Dorsolateral prefrontal cortex (tissue), 122 donors: ENCODE measurements at places on chromosomes 6 and 20.

GRCh38 chr6:7047966-7048365 is 59.8 kb upstream of the RREB1 start:
- DNase-seq, result no peak

- DNase-seq, result no peak
Observed at GRCh38 chr6:19830171-19830570, 7.0 kb upstream of the ID4 start.

GRCh38 chr6:18392346-18392877 is 5.3 kb downstream of the RNF144B start:
- no peak for DNase-seq

DNA sequence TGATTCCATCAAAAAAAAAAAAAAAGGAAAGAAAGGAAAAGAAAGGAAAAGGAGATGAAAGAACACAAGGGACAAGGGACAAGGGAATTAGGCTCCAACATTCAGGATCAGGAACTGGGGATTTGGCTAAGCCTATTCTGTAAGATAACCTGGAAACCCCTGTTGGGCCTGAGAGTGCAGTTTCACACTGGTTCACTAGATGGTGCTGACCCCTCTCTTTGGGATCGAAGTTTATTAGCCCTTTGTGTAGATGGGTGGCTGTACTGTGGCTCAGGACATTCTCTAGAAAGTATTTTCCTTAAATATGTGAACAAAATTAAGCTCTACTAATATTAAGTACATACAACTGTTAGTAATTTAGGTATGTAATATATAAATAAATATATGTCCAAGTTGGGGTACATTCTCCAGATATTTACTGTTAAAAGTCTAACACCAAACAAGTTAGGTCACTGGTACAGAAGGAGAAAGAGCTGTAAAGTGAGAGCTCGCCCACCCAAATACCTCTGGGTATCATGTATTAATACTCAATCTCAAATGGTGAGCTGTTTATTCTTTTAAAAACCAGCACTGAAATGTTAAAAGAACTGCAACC is 6.3 kb downstream of the OR2A4 start:
- DNase-seq, result peak; percentile 48

DNA sequence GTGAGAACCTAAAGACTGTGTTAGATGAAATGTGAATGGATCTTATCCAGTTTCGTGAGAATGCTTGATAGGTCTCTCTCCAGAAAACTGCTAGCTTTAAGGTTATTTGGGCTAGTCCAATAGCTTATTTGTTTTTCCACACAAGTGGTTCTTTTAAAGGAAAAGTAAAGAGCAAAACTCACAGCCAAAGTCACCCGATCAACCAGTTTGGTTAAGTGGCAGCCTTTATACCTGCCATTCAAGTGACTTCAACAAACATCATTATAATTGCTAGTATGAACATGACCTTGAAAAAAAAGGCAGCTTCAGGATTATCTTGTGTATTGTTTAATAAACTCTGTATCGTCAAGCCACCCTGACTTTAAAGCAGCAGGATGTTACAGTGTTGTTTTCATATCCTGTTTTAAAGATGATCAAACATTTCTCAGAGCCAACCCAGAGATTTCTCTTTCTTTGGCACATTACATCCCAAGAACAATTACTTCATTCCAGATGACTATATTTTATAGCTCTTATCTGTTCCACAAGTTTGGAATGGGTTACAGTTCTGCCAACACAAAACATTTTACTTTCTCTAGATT is 253.4 kb downstream of the EPHA7 start:
- DNase-seq, result no peak

DNA sequence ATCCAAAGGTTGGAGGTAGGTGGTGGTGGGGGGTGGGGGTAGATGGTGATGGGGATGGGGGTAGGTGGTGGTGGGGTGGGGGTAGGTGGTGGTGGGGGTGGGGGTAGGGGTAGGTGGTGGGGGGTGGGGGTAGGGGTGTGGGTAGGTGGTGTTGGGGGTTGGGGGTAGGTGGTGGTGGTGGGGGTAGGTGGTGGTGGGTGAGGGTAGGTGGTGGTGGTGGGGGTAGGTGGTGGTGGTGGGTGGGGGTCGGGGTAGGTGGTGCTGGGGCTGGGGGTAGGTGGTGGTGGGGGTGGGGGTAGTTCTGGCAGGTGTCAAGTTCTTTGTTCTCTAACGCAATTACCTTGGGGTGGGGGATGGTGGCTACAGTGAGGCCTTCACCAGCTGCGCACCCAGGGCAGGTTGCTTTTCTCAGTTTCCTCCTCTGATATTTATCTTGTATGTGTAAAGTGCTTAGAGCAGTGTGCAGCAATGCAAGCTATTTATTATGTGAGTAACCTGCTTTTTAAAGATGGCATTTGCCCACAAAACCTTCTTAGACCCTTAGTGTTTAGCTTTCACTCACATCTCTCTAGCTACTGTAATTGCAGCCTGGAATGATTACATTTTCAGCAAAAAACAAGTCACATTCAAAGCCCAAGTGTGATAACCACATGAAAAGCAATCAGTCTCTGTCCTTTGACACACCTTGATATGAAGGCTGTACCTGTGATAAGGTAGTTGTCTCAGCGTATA is 8.2 kb upstream of the CCDC167 start:
- no peak for DNase-seq

DNA sequence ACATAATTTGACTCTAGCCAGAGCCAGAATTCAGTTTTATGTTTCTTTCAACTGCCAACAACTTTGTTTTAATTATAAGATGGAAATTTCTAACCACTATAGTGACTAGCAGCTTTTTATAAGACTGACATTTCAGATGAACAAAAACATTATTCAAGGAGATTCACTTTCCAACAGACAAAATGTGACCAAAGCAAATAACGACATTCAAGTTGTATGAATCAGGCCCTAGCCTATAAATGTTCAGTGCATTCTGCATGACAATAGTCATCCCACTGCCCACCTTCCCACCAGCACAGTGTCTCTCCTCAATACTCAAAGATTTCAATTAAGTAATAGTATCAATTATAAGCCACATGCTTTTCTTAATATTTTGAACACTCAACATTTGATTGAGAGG is 200.7 kb downstream of the KHDC1L start:
- no peak for DNase-seq

DNA sequence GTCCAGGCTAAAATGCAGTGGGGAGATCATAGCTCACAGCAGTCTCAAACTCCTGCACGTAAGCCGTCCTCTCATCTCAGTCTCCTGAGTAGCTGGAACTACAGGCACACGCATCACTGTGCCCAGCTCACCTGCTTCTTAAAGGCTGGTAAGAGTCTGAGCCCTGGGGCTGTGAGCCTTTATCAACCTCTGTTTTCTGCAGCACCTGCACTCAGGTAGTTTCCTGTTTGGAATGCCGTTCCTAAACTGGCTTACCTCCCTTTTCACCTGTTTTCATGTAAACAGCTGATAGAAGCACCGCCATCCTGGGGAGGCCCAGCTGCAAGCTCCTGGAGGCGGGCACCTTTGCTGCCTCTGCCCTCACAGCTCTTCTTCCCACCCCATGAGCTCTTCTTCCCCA is 45.4 kb downstream of the SLC24A3 start:
- no peak for DNase-seq

DNA sequence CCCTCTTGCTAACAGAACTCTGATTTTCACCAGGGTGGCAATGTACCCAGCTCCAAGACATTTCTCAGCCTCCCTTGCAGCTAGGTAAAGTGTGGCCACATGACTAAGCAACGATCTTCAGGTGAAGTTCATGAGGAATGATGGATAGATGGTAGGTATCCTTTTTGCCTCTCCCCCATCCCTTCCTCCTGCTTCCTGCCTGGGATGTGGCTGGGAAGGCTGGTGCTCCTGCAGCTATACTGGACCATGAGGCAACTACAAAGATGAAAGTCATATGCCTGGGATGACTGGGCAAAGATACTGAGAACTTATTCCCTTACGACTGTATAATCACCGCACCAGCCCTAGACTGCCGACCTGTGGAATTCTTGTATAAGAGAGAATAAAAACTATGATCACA is 13.4 kb downstream of the ZNF335 start:
- DNase-seq, result no peak

DNA sequence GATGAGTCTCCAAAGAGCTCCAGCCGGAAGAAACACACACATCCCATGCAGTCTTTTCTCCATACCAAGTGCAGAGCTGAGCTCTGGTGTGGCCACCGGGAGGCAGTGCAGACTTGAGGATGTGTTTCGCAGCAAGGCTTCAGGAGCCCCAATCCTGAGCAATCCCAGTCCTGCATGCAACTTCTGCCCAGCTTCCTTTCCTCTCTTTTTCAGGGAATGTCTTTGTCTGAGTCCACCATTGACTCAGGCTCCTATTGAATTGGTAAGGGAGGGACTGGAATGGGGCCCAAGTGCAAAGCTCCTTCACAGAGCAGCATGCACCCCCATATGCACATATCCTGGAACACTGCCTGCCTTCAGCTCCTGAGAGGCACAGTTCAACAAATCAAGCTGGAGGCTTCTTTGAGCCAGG is 50.5 kb upstream of the ASIP start:
- peak; percentile 85 for DNase-seq

DNA sequence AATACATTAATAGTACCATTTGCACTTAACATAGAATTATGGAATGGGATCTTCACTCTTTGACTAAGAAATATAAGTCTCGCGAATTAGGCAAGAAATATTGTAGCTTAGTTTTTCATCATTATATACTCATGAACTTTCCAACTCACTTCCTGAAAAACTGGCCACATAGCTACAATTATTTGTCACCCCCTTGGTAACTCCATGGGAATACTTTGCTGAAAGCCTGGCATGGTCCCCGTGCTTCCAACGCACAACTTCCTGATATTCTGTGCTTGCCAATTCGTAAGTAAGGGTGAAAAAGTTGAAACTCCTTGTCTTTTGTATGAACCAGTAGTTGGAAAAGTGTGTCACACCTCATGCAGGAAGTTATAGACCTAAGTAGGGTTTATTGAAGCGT is 23.7 kb upstream of the HLA-DQA1 start:
- no peak for DNase-seq

DNA sequence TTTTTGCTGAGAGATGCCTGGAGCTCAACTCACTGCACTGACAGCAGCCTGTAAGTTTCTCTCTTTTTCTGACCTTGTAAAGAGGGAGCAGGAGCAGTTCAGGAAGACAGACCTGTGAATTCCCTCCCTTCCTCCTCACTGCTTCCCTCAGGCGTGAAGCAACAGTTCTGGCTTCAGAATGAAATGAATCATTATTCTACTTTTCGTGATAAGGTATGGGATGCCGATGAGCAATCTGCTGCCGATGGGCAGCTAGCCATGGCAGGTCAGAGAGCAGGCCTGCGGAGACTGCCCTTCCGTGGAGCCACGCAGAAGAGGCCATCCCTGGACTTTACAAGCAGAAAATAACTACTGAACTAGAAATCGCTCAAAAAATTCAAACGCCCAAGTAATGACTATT is 426.5 kb upstream of the RNF217 start:
- no peak for DNase-seq

DNA sequence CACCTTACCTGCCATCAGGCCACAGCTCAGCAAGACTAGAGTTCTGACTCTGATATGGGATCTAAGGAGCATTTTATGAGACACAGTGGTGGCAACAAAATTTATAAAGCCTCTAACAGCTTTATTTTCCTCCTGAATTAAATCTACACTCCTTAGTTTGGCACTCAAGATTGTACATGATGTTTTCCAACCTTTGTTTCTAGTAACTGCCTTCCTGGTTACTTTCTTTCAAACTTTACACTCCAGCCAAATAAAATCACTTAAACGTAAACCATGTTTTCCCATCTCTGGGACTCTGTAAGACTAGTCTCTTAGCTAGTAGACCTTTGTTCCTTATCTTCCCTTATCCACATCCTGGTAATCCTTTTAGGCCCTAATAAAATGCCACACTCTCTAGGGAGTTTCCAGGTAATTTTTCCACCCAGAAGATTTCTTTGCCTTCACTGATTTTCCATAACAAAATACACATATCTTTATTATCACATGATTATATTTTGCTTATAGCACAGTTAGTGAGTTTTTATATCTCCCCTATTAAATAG is 92.1 kb downstream of the PKHD1 start:
- DNase-seq, result no peak

GRCh38 chr6:29602564-29603361 is 17.8 kb downstream of the OR2H2 start:
- DNase-seq, result no peak

- DNase-seq, result no peak
Observed at GRCh38 chr6:26152226-26153101, 65.2 kb downstream of the HFE start.

DNA sequence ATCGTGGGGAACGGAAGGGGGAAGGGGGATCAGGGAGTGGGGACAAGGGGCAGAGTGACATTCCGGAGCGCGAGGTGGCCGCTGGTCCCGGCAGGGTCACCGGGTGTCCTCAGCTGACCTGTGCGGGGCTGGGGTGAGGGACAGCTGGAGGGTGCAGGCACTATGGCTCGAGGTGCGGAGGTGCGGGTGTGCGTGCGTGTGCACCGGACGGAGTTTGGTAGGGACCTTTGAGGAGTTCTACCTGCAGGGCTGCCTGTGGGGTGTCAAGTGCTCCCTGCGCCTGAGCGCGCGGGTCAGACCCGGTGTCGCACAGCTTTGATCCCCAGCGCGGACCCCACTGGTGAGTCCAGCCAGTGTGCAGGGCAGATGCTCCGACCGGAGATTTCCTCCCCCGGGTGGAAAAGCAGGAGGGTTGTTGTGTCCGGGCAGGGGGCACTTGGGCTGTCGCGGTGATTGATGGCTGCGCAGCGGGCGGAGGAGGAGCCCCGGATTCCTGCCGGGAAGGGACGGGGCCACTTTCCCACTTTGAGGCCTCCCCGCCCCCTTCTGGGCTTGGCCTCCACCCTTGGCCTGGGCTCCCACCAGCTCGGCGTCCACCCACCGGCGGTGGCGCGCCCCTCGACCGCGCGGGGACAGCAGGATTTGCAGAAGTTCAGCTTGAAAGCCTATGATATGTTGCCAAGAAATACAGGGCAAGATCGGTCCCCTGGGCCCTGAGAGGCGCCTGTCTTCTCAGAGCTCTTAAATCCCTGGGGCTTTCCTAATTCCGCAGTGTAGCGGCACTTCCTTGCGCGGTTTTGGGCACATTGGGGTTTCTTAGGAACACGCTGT is 658 bp downstream of the RIN2 start:
- no peak for DNase-seq

GRCh38 chr6:95593025-95593424 is 15.7 kb downstream of the MANEA start:
- no peak for DNase-seq

GRCh38 chr6:39924283-39924682 is 10.0 kb downstream of the MOCS1 start:
- DNase-seq, result no peak
